ENCODE measurements at places on chromosomes 4 and X. TPM values are rescaled to one million over a fixed set of nuclear protein-coding genes. Genes with fewer than 3 reads are reported as not detected.

GRCh38 chr4:10144966-10145365, 28.4 kb upstream of the WDR1 start:
- no peak overlapping the region for H3K27ac ChIP-seq
- H3K4me1 ChIP-seq = no peaks in the 10 kb centered on the region
- H3K4me3 ChIP-seq = no peak overlapping the region
- no peaks in the 10 kb centered on the region for H3K27me3 ChIP-seq
- no peak for DNase-seq
- H3K36me3 ChIP-seq = no peaks in the 10 kb centered on the region

- no peaks in the 10 kb centered on the region for H3K36me3 ChIP-seq
- H3K27ac ChIP-seq = no peak overlapping the region
- no peaks in the 10 kb centered on the region for H3K27me3 ChIP-seq
- DNase-seq = no peak
Observed at GRCh38 chr4:144666539-144667175, 20.7 kb downstream of the HHIP start.

GRCh38 chrX:138690591-138690990, 20.9 kb downstream of the FGF13 start:
- H3K27ac ChIP-seq = no peak overlapping the region
- H3K4me3 ChIP-seq = no peak overlapping the region
- no peaks in the 10 kb centered on the region for H3K27me3 ChIP-seq
- DNase-seq = no peak
- H3K4me1 ChIP-seq = no peaks in the 10 kb centered on the region
- no peaks in the 10 kb centered on the region for H3K36me3 ChIP-seq

UGT8 gene
- total RNA-seq = 2.0 TPM

DNA sequence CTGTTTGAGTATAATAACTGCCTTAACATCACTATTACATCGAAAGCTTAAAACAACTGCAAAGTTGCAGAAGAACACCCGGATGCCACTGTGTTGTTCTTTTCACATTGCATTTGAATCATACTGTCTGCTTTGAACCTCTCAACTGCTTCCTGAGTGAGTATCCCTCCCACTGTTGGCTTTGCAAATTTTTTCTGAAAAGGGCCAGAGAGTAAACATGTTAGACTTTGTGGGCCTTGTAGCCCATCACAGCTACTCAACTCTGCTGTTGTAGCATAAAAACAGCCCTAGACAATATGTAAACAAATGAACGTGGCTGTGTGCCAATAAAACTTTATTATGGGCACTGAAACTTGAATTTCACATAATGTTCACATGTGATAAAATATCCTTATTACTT, 76.1 kb downstream of the NSG1 start:
- H3K27me3 ChIP-seq = no peaks in the 10 kb centered on the region
- H3K4me3 ChIP-seq = no peak overlapping the region
- H3K4me1 ChIP-seq = no peaks in the 10 kb centered on the region

DNA sequence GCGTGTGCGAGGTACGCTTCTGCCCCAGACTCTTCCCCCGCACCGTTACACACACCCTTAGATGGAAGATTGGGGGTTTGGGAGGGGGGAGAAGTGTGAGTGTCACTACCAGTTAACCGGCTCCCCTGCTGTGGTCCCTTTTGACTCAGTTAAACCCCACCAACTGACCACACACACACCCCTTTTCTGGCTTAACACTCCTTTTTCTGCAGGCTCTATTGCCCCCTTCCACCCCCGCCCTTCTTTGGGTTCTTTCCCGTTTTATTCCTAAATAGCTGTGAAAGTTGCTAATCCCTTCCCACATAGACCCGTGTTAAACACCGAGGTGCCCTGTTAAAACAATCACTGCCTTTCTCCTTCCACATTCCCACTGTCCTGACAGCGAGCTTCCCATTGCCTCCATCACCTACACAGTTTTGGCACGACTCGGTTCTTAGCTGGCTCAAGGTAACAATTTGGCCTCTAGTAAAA, 3.7 kb upstream of the NR3C2 start:
- H3K27ac ChIP-seq = peak overlapping the region; percentile 88
- peak overlapping the region; percentile 77 for H3K4me3 ChIP-seq
- H3K27me3 ChIP-seq = no peaks in the 10 kb centered on the region
- no peaks in the 10 kb centered on the region for H3K4me1 ChIP-seq
- DNase-seq = no peak

- H3K27ac ChIP-seq = no peak overlapping the region
- no peak for DNase-seq
- H3K36me3 ChIP-seq = no peaks in the 10 kb centered on the region
- H3K4me3 ChIP-seq = no peak overlapping the region
- H3K27me3 ChIP-seq = no peaks in the 10 kb centered on the region
Observed at GRCh38 chrX:131783555-131784308, 239.4 kb upstream of the STK26 start.

FATE1 gene
- 1,003 TPM for total RNA-seq

FGF13 gene
- total RNA-seq = 18.0 TPM

BGN gene
- 174 TPM for total RNA-seq

GRCh38 chr4:164783976-164784375, 30.0 kb downstream of the SMIM31 start:
- H3K4me1 ChIP-seq = no peaks in the 10 kb centered on the region
- H3K36me3 ChIP-seq = no peaks in the 10 kb centered on the region
- DNase-seq = no peak
- no peak overlapping the region for H3K27ac ChIP-seq
- no peak overlapping the region for H3K4me3 ChIP-seq

GRCh38 chrX:132837126-132837525, 121.3 kb downstream of the HS6ST2 start:
- DNase-seq = no peak
- no peak overlapping the region for H3K4me3 ChIP-seq
- no peak overlapping the region for H3K27ac ChIP-seq
- no peaks in the 10 kb centered on the region for H3K36me3 ChIP-seq
- no peaks in the 10 kb centered on the region for H3K27me3 ChIP-seq

SERTM2 gene
- 10.7 TPM for total RNA-seq

- H3K4me1 ChIP-seq = no peaks in the 10 kb centered on the region
- H3K27ac ChIP-seq = no peak overlapping the region
- DNase-seq = no peak
- no peak overlapping the region for H3K4me3 ChIP-seq
Observed at GRCh38 chr4:94489098-94489497, 37.4 kb downstream of the PDLIM5 start.

- no peak overlapping the region for H3K27ac ChIP-seq
- H3K36me3 ChIP-seq = no peaks in the 10 kb centered on the region
- no peaks in the 10 kb centered on the region for H3K4me1 ChIP-seq
- H3K4me3 ChIP-seq = no peak overlapping the region
- H3K27me3 ChIP-seq = no peaks in the 10 kb centered on the region
Observed at GRCh38 chr4:130131536-130131935, 1035.6 kb downstream of the C4orf33 start.

- no peak for DNase-seq
- H3K27ac ChIP-seq = peak overlapping the region; percentile 94
- peaks cover 8% of the 10 kb centered on the region for H3K36me3 ChIP-seq
- peaks cover 55% of the 10 kb centered on the region for H3K4me1 ChIP-seq
- no peaks in the 10 kb centered on the region for H3K27me3 ChIP-seq
Observed at GRCh38 chr4:1212546-1213335, 36.2 kb downstream of the CTBP1 start.

TASL gene
- total RNA-seq = not detected

SLITRK2 gene
- 0.40 TPM for total RNA-seq

DNA sequence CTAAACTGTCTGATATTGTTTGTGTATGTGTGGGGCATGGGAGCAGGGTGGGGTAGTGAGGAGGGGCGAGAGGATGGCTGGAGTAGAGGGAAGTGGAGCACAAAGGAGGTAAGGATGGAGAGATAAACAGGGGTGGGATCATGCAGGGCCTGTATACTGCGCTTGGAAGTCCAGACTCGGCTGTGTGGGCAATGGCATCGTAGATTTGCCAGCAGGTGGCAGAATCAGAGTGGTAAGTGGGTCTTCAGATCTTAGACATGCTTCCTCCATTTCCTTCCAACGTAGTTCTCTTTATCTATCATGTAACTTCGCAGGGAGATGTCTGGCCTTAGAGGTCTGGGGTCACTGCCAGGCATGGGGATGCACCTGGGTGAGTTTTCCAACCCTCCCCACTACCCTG, 155.5 kb downstream of the PDGFRA start:
- H3K27me3 ChIP-seq = no peaks in the 10 kb centered on the region
- H3K4me3 ChIP-seq = no peak overlapping the region
- DNase-seq = no peak
- H3K27ac ChIP-seq = no peak overlapping the region
- H3K4me1 ChIP-seq = no peaks in the 10 kb centered on the region
- H3K36me3 ChIP-seq = no peaks in the 10 kb centered on the region

GRCh38 chrX:103488332-103488731, 31.0 kb downstream of the RAB40A start:
- no peaks in the 10 kb centered on the region for H3K36me3 ChIP-seq
- DNase-seq = no peak
- no peaks in the 10 kb centered on the region for H3K27me3 ChIP-seq
- no peak overlapping the region for H3K27ac ChIP-seq

DNA sequence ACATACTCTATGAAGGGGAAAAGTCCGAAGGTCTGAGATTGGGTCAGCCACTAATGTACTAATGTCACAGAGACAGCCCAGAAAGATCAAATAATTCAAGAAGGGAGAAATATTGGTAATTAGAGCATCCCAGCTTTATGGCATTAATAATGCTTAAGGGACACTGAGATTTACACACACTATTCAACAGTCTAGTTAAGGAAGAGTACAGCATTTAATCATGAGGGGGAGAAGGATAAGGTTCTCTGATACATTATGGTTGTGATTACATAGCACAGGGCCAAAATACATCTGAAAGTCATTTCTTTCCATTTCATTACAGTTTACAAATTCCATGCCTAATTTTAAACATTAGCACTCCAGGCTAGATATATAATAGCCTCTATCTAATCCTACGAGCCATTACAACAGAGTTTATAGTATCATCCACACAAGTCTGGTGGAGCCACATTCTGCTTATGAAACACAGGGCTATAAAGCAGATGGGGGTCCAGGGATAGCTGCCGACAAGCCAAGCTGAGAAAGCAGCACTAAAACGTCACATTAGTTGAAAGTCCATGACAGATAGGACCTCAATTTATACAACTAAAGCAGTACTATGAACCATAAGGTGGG, 108.0 kb upstream of the GRIA3 start:
- H3K27me3 ChIP-seq = no peaks in the 10 kb centered on the region
- no peaks in the 10 kb centered on the region for H3K36me3 ChIP-seq
- no peak for DNase-seq
- H3K27ac ChIP-seq = no peak overlapping the region

GRCh38 chr4:146442801-146443200, 78.9 kb downstream of the SLC10A7 start:
- DNase-seq = no peak
- H3K27me3 ChIP-seq = no peaks in the 10 kb centered on the region
- no peak overlapping the region for H3K4me3 ChIP-seq
- no peak overlapping the region for H3K27ac ChIP-seq
- no peaks in the 10 kb centered on the region for H3K4me1 ChIP-seq
- no peaks in the 10 kb centered on the region for H3K36me3 ChIP-seq

NAAA gene
- 1,058 TPM for total RNA-seq

GRCh38 chr4:138953961-138954371, 61.6 kb upstream of the NOCT start:
- no peaks in the 10 kb centered on the region for H3K27me3 ChIP-seq
- H3K27ac ChIP-seq = no peak overlapping the region

SPACA5B gene
- total RNA-seq = not detected

ZMAT1 gene
- total RNA-seq = 7.3 TPM

DNA sequence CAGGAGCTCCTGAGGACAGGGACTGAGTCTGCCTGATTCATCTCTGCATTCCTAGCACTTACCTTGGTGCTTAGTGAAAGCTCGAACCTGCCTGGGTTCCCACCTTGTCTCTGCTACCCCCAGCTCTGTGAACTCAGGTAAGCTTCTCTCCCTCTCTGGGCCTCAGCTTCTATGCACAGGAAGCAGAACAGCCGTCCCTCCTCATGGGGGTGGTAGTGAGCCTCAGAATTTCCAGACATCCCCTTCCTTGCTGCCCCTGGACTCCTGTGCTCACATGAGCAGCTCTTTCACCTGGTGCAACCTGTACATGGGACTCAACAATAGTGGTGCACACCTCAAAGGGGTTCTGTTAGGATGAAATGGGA, 50.8 kb downstream of the HTRA3 start:
- H3K27ac ChIP-seq = peak overlapping the region; percentile 63
- H3K27me3 ChIP-seq = no peaks in the 10 kb centered on the region
- no peaks in the 10 kb centered on the region for H3K4me1 ChIP-seq
- DNase-seq = no peak
- no peak overlapping the region for H3K4me3 ChIP-seq

- no peak overlapping the region for H3K4me3 ChIP-seq
- no peaks in the 10 kb centered on the region for H3K4me1 ChIP-seq
- no peak overlapping the region for H3K27ac ChIP-seq
- DNase-seq = no peak
- no peaks in the 10 kb centered on the region for H3K27me3 ChIP-seq
Observed at GRCh38 chr4:81211956-81212355, 3.1 kb downstream of the PRKG2 start.

ADGRG4 gene
- total RNA-seq = not detected

DNA sequence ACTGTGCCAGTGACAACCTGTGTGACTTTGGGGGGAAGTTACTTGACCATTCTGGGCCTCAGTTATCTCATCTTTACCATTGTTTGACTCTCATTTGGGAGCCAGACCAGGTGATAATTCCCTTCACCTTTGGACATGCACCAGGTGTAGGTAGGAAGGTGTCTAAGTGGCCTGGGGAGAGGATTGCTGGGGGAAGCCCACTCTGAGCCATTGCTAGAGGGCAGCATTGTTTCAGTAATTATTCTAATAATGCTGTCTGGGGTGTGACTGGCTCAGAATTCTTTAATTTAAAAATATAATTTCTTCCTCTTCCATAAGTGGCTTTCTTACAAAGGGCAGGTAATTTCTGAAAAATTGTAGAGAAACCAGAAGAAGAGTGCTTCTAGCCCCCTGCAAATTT, 104.3 kb downstream of the RTL9 start:
- H3K27me3 ChIP-seq = no peaks in the 10 kb centered on the region
- H3K4me1 ChIP-seq = no peaks in the 10 kb centered on the region
- DNase-seq = no peak
- no peak overlapping the region for H3K4me3 ChIP-seq
- no peak overlapping the region for H3K27ac ChIP-seq

DNA sequence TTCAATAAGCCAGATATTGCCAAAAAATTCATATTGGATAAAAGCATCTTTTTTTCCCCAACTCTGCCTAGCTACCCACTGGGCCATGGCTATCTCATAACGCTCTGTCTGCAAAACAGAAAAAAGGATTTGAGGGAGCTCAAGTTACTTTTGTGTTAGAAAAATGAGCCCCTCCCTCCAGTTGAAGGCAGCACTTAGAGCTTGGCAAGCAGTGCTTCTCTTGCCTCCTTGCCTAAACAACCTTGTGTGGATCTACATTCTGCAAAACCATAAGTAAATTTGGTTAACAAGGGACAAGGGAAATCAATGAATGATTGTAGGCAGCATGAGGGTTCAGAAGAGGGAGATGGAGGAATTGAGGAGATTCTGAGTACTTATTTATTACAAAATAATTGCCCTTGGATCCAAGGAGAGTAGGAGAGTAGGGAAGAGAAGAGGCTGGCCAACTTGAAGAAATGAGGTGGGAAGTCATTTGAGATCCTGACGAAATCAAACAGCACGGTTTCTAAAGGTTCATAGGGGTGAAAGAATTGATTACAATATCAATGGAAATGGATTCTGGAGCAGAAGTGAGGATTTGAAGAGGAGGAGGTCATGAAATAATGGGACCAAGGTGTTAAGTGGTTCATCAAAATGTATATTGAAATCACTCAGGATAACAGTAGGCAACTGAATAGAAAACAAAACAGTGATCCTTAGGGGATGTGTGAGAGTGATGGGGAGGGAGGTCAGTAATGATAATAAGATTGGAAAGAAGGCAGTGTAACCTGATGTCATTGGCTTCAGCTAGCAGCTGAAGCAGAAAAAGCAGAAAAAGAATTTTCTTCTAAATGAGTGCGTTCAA, 434.8 kb upstream of the IGFBP7 start:
- H3K4me1 ChIP-seq = no peaks in the 10 kb centered on the region
- no peaks in the 10 kb centered on the region for H3K36me3 ChIP-seq
- no peaks in the 10 kb centered on the region for H3K27me3 ChIP-seq
- H3K4me3 ChIP-seq = no peak overlapping the region
- no peak for DNase-seq
